Brain microvascular endothelial cell (primary cell): ENCODE measurements at places on chromosomes 6 and 20.

DNA sequence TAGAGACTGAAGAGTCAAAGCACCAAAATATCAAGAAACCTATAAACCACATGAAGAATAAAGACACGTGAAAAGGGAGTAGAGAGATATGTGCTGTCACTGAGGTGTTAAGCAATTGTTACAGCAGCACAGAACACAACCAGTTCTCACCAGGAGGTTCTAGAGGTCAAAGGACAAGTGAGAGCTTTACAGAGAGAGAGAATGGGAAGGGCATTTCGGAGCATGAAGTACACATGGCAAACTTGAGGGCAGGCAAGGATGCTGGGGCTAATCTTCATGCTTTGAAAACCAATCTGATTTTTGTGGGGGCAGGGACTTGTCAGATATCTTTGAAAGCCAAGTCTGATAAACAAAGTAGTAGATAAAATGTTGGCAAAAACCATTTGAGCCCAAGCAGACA is 142.3 kb upstream of the NRSN1 start:
- no peak for DNase-seq

DNA sequence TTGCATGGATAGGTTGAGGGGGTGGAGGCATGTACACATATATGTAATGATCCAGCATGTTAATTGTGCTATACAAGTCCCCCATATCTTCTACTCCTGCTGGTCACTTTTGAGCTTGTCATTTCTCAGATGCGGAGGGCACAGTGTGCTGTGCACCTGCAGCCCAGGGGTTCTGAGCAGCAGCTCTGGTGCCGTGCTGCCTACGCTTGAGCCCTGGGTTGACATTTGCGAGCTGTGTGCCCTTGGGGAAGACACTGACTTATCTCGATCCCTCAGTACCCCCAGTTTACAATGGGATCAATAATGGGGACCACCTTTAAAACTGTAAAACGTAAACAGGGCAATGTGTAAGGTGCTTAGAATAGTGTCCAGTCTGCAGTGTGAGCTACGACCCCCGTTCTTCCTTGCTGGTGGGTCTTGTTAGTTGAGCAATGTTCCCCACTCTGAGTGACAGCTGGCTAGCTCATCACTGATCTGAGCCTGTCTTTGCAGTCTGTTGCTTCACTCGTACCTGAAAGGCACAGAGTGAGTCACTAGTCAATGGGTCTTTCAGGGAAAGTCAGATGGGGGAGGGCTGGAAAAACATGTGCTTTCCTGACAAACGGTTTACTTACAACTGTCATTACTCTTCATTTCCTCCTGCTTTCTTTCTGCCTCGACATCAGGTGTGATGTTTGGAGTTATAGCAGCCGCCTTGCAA is 91.7 kb downstream of the SLC2A10 start:
- no peak for DNase-seq

- no peak for DNase-seq
Measured at GRCh38 chr6:35461270-35461669, 6.9 kb upstream of the RPL10A start.

DNA sequence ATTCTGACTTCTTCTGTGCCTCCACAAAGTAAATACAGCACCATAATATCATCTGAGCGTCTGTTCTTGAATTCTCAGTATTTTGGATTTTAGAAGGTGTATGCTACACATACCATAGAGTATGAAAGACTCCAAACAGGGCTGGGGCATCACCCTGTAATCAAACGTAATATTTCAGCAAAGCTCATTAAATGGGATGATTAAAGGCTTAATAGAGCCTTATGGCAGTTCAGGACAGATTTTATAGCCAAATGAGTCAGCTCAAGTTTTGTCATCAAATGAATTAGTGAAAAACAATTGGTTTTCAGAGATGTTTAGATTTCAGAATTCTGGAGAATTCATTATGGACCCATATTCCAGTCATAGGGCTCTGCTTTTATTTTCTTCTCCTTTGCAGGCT is 68.9 kb downstream of the TULP4 start:
- DNase-seq = no peak

GRCh38 chr20:23407781-23408464 is 13.4 kb downstream of the NAPB start:
- DNase-seq = no peak

DNA sequence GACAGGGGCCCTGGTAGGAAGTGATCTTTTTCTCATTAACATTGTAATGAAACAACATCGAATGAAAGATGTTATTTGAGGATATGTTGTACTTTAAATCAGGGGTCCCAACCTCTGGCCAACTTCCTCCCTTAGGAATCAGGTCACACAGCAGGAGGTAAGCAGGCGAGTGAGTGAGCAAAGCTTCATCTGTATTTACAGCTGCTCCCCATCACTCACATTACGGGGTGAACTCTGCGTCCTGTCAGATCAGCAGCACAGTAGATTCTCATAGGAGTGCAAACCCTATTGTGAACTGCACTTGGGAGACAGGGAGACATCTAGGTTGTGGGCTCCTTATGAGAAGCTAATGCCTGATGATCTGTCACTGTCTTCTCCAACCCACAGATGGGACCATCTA is 19.9 kb downstream of the EPM2A start:
- no peak for DNase-seq

GRCh38 chr6:163490826-163491577 is 76.5 kb downstream of the QKI start:
- peak; percentile 57 for DNase-seq
